ENCODE measurements at places on chromosomes 11 and 22. TPM values are rescaled to one million over a fixed set of nuclear protein-coding genes. Genes with fewer than 3 reads are reported as not detected.

DNA sequence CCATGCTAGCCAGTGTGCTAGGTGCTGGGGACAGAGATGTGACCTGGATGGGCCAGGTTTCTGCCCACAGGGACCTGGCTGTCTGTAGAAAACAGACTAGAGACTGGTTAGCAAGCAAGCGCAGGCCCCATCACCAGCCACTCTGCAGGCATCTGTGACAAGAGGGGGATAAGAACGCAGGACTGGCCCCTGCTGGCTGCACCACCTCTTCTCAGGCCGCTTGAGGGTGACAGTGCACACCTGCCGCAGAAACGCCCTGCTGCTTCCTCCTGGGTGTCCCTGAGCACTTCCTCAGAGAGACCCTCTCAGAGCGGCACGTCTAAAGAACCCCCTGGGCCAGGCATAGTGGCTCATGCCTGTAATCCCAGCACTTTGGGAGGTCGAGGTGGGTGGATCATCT, 5.9 kb upstream of the PICK1 start:
- no peak for DNase-seq

DNA sequence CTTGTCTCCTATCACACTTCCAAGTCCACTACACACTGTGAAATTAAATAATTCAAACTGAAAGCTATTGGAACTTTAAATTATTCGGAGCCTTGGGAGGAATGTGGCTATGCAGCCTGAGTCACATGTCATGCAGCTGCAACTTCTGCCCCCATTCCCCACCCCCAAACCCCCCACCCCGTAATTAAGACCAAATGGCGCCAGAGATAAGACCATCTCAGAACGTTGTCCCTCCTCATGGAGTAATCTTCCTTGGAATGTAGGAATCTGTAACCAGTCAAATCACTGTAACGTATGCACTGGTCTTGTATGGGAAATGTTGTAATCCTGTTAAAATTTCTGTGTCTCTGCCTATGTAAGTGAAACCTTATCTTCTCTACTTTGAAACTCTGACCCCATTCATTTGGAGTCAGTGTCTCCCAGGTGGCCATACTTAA, 37.0 kb downstream of the GAB2 start:
- no peak for DNase-seq

DNA sequence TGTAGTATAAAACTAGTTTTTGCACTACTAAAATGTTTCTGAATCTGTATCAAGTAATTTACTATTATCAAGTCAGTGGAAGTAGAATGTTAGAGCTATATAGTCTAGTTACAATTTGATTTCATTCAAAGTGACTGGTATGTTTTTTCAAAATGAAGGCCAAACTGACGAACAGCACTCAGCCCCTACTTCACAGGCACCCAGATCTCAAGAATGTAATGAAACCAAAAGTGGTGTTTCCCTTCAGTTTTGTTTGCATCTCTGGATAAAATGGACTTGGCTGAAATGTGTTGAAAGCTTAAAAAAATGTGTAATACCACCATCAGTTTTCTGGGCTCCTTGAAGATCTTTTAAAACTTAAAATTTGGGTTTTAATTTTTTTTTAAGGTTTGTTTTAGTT, 46.4 kb downstream of the QSER1 start:
- no peak for DNase-seq

- DNase-seq = no peak
Observed at GRCh38 chr11:58994171-58994570, 54.9 kb downstream of the GLYATL1 start.

DNA sequence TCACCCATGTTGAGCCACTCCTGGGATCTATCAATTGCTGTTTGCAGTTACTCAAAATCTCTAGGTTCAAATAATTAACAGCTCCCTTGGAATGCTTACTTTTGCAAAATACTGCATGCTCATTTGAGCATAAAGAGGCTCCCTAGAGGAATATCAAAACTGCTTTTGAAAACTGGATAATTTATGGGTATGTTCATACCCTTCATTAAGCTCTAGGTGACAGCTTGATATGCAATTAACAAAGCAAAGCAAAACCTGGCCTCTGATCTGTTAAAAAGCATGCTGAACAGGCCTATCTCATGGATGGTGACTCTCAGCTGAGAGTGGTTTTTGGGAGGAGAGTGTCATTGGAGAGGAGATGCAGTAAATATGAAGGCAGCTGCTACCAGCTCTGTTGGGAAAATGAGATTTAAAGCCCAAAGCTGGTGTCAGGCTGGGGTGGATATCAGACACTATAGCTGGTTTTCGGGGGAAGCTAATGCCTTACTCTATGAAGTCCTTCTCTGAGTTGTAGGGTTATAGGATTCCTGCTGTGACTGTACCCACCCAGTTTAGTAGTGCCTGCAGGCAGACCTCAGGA, 110.9 kb downstream of the RASSF10 start:
- peak; percentile 13 for DNase-seq

GRCh38 chr22:48238966-48239365, 1476.5 kb downstream of the TBC1D22A start:
- no peak for DNase-seq

The HTATIP2 gene
- 42.5 TPM for total RNA-seq

The SCUBE2 gene
- total RNA-seq = 0.93 TPM

The MRPL11 gene
- total RNA-seq = 65.5 TPM

Data from MCF 10A (cell line).